ENCODE measurements at places on chromosomes 5 and 9.

DNA sequence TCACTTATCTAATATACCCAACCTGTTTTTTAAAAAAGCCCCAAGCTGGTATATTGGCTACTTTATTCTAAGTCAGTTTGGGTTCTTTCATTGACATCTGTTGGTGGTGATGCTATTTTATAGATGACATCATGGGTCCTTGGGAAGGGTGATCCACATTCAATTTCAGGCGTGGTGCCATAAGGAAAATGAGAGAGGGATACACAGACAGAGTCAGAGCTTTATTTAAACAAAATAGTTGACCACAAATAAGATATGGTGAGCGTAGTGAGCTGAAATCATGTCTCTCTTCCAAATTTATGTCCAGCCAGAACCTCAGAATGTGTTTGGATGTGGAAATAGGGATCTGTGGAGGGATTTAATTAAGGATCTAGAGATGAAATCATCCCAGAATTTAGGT, 302.4 kb downstream of the MAT2B start:
- DNase-seq = no peak

- DNase-seq = no peak
Observed at GRCh38 chr9:124767821-124768220, 3.3 kb downstream of the NR6A1 start.

DNA sequence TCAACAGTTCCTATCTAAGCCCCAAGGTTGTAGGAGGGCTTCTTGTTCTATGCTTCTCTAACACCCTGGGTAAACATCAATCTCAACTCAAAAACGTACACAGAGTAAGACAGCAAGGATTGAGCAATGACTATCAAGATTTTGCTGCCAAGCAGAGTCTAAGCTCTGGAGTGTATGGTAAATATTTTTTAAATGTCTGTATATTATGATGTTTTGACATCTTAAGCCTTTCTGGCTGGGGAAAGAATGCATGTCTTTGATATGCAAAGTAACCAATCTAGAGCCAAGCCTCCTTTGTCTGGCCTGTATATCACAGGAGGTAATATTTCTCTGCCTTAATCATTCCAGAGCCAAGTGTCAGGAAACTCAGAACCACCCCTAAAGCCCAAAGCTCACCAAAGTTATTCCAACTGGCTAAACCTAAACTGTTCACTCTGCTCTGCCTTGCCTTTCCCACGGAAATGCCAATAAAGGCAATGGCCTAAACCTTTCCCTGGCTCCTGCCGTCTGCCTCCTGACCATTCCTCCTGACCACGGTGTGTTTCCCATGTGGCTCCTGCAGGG, 45.2 kb downstream of the YIPF5 start:
- DNase-seq = no peak

GRCh38 chr5:80837679-80838078, 122.5 kb upstream of the RASGRF2 start:
- no peak for DNase-seq

Data from CD14-positive monocyte (primary cell).